Epithelial cell of umbilical artery (primary cell): ENCODE measurements at places on chromosomes 6 and 20. TPM values are rescaled to one million over a fixed set of nuclear protein-coding genes. Genes with fewer than 3 reads are reported as not detected.

The FAM120B gene
- 8.4 and 11.6 TPM in 2 replicates for total RNA-seq

The APCDD1L gene
- total RNA-seq = 3.6 and 6.5 TPM in 2 replicates

The CRISP2 gene
- total RNA-seq = under 0.01 TPM in 1 of 2 replicates, not detected in the other

The FOXA2 gene
- not detected in 2 replicates for total RNA-seq

The SCUBE3 gene
- total RNA-seq = 0.30 and 0.32 TPM in 2 replicates

The COL12A1 gene
- 11.1 and 16.9 TPM in 2 replicates for total RNA-seq

The CDS2 gene
- 26.6 and 44.1 TPM in 2 replicates for total RNA-seq

The TFAP2C gene
- under 0.01 TPM in 1 of 2 replicates, not detected in the other for total RNA-seq

The SFTA2 gene
- not detected in 2 replicates for total RNA-seq

The SLC22A2 gene
- not detected in 2 replicates for total RNA-seq

The RSPO3 gene
- total RNA-seq = 5.8 and 6.1 TPM in 2 replicates

The DOP1A gene
- total RNA-seq = 21.4 and 23.9 TPM in 2 replicates

The OPRM1 gene
- not detected in 2 replicates for total RNA-seq

The LPIN3 gene
- total RNA-seq = 0.97 and 3.6 TPM in 2 replicates

The EDN1 gene
- total RNA-seq = 229 and 433 TPM in 2 replicates

The GRM1 gene
- total RNA-seq = not detected in 2 replicates

The TRDN gene
- total RNA-seq = not detected in 2 replicates

The GLP1R gene
- not detected in 2 replicates for total RNA-seq

The AK9 gene
- 3.2 and 5.6 TPM in 2 replicates for total RNA-seq

The HS3ST5 gene
- total RNA-seq = not detected in 2 replicates

The ZBP1 gene
- not detected in 2 replicates for total RNA-seq

The RIPPLY2 gene
- total RNA-seq = not detected in 2 replicates

The ESR1 gene
- 0.30 TPM in 1 of 2 replicates, not detected in the other for total RNA-seq

The ARID1B gene
- total RNA-seq = 20.5 and 30.9 TPM in 2 replicates

The PRRT1 gene
- under 0.01 and 0.30 TPM in 2 replicates for total RNA-seq

The CLPSL1 gene
- not detected in 2 replicates for total RNA-seq

The DZANK1 gene
- total RNA-seq = 0.46 and 0.65 TPM in 2 replicates

The BEND6 gene
- 0.97 and 4.0 TPM in 2 replicates for total RNA-seq

The RING1 gene
- 21.1 and 24.0 TPM in 2 replicates for total RNA-seq

The JAG1 gene
- total RNA-seq = 82.5 and 98.8 TPM in 2 replicates

The EPHA7 gene
- total RNA-seq = 0.97 TPM in 1 of 2 replicates, not detected in the other

The SAMD5 gene
- 3.2 and 3.3 TPM in 2 replicates for total RNA-seq

The HLA-DMA gene
- 0.32 and 2.1 TPM in 2 replicates for total RNA-seq

The HRH3 gene
- not detected in 2 replicates for total RNA-seq

The ZC3H12D gene
- total RNA-seq = not detected in 2 replicates

The CST5 gene
- not detected in 2 replicates for total RNA-seq

The SOX18 gene
- 18.2 and 24.4 TPM in 2 replicates for total RNA-seq

The C6orf15 gene
- total RNA-seq = not detected in 2 replicates

The FRK gene
- total RNA-seq = under 0.01 TPM in 1 of 2 replicates, not detected in the other

The RNF217 gene
- 8.8 and 17.5 TPM in 2 replicates for total RNA-seq

The SNAI1 gene
- 0.46 and 1.6 TPM in 2 replicates for total RNA-seq

The FILIP1 gene
- 12.2 and 16.2 TPM in 2 replicates for total RNA-seq

The OR12D3 gene
- not detected in 2 replicates for total RNA-seq

The HCRTR2 gene
- total RNA-seq = not detected in 2 replicates

The FAM83B gene
- not detected in 2 replicates for total RNA-seq

The DDO gene
- total RNA-seq = under 0.01 and 1.1 TPM in 2 replicates

The KDM1B gene
- total RNA-seq = 7.1 and 10.9 TPM in 2 replicates

The BPIFB4 gene
- not detected in 2 replicates for total RNA-seq

The DDR1 gene
- total RNA-seq = 8.1 and 8.8 TPM in 2 replicates

The PCK1 gene
- total RNA-seq = not detected in 2 replicates

The IPCEF1 gene
- total RNA-seq = 0.32 TPM in 1 of 2 replicates, not detected in the other
